Cardiac muscle cell (in vitro differentiated cells and primary cell): ENCODE measurements at places on chromosomes 16 and 17.

- DNase-seq: no peak
Observed at GRCh38 chr17:22310717-22311686, 618.7 kb downstream of the KCNJ18 start.

GRCh38 chr16:1408171-1408837 lies 6.2 kb downstream of the UNKL start:
- peak; percentile 93 for DNase-seq

DNA sequence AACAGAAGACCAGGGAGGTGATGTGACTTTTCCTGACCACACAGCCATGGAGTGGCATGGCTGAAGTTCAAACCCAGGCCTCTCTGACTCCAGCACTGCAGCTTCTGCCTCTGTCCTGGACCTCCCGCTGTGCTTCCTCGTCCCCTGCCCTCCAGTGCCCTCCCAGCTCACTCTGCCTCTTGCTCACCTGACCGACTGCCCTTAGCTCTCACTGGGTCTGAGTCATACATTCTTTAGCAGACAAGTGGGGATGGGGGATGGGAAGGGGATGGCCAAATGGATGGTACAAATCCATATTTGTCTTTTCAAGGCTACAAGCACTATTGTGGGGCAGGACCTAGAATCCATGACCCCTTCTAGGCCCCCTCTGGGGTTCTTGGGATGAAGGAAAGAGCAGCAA lies 33.0 kb downstream of the PITPNM3 start:
- no peak for DNase-seq

- no peak for DNase-seq
Observed at GRCh38 chr17:41131979-41132378, 8.0 kb upstream of the KRTAP4-12 start.

DNA sequence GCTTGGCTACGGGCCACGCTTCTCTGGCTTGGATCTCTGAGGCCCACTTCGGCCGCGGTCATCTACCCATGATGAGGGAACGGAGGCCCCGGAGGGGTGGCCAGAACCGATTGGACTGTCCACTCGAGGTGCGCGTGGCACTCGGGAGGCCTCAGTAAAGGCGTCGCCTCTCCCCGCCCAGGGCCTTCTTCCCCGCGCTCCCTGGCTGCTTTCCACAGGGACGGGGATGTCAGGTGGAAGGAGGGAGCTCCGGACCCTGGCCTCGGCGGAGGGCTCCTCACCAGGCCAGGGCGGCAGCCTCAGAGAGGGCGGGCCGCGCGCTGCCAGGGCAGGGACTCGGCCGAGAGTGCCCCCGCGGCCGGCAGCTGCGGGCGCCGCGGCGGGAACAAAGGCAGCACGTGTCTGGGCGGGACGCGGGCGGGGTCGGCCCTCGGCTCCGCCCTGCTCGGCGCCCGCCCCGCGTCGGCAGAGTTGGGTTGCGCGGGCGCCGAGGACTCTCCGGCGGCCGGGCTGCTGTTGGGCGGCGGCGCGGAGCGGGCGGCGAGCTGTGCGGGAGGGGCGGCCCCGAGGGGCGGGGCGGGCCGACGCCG lies 587 bp upstream of the CDK5R1 start:
- DNase-seq: peak; percentile 81

DNA sequence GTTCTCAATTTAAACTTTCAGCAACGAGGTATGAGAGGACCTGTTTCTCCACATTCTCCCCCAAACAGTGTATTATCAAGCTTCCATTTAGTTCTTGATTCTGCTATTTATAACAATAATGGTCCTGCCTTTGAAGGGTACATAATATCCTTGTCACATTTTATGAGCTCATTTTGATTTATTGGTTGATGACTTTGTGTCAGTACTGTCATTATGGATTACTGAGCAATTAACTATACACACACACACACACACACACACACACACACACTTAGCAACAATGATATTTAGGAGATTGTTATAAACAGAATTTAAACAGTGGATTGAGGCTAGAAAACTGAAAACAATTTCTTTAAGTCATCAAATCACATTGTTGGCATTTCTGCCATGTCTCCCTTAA lies 7.0 kb downstream of the TMIGD1 start:
- no peak for DNase-seq
